ENCODE measurements at places on chromosomes 12 and 14.

DNA sequence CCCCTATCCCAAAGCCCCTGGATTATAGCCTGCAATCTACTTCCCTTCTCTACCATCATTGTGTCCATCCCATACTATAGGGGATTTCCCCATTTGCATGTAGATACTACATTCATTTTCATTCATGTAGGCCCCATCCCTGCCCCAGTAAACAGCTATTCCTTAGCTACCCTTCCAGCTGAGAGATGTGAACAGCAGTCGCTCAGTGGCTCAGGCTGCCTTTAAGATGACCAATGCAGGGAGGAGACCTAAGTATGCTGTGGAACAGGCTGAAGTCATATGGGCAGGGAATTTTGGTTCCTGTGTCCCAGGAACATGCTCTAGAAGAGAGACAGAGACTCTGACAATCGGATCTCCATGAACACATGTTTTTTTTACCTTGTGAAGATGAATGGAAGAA is 481.2 kb upstream of the SYT1 start:
- DNase-seq: no peak
- H3K4me3 ChIP-seq: no peak overlapping the region
- H3K27ac ChIP-seq: no peak overlapping the region
- no peaks in the 10 kb centered on the region for H3K27me3 ChIP-seq
- H3K36me3 ChIP-seq: no peaks in the 10 kb centered on the region

GRCh38 chr14:69046476-69046860 is 67.4 kb upstream of the ACTN1 start:
- peaks cover 4% of the 10 kb centered on the region for H3K4me1 ChIP-seq
- no peaks in the 10 kb centered on the region for H3K36me3 ChIP-seq
- H3K27me3 ChIP-seq: peaks cover 7% of the 10 kb centered on the region

GRCh38 chr12:41288142-41288811 is 100.2 kb downstream of the PDZRN4 start:
- no peak overlapping the region for H3K27ac ChIP-seq
- H3K36me3 ChIP-seq: no peaks in the 10 kb centered on the region
- DNase-seq: no peak
- no peak overlapping the region for H3K4me3 ChIP-seq
- H3K27me3 ChIP-seq: no peaks in the 10 kb centered on the region

GRCh38 chr14:102581193-102581592 is 11.3 kb upstream of the RCOR1 start:
- H3K27me3 ChIP-seq: no peaks in the 10 kb centered on the region
- no peaks in the 10 kb centered on the region for H3K36me3 ChIP-seq
- no peak for DNase-seq
- no peak overlapping the region for H3K4me3 ChIP-seq

DNA sequence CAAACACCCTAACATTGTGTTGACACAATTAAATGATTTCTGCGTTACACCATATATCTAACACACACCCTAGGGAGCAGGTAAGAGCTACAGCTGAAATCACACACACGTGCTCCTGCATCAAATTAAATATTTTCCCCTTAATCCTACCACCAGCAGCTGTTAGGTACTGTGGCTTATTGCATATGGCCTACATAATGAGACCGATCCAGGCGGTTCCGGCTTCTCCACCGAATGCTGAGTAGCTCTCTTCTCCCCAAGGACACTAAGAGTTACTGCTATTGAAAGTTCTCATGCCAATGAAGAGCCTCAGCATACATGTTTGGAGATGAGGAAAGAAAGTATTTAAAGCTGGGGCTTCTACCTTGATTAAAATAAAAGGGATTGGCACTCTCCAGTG is 472.2 kb upstream of the STXBP6 start:
- no peak overlapping the region for H3K27ac ChIP-seq
- DNase-seq: no peak
- no peaks in the 10 kb centered on the region for H3K4me1 ChIP-seq
- no peaks in the 10 kb centered on the region for H3K27me3 ChIP-seq
- H3K36me3 ChIP-seq: no peaks in the 10 kb centered on the region

- H3K27ac ChIP-seq: no peak overlapping the region
- no peak overlapping the region for H3K4me3 ChIP-seq
- no peaks in the 10 kb centered on the region for H3K36me3 ChIP-seq
Measured at GRCh38 chr14:72574715-72575114, 319.2 kb downstream of the DPF3 start.

- H3K4me3 ChIP-seq: no peak overlapping the region
- peaks cover 52% of the 10 kb centered on the region for H3K36me3 ChIP-seq
- no peak for DNase-seq
- H3K4me1 ChIP-seq: peaks cover 2% of the 10 kb centered on the region
Measured at GRCh38 chr12:49026101-49026500, 7.5 kb upstream of the PRKAG1 start.

- H3K27ac ChIP-seq: no peak overlapping the region
- H3K27me3 ChIP-seq: peaks cover 29% of the 10 kb centered on the region
Measured at GRCh38 chr14:64891839-64892375, 12.2 kb upstream of the SPTB start.

DNA sequence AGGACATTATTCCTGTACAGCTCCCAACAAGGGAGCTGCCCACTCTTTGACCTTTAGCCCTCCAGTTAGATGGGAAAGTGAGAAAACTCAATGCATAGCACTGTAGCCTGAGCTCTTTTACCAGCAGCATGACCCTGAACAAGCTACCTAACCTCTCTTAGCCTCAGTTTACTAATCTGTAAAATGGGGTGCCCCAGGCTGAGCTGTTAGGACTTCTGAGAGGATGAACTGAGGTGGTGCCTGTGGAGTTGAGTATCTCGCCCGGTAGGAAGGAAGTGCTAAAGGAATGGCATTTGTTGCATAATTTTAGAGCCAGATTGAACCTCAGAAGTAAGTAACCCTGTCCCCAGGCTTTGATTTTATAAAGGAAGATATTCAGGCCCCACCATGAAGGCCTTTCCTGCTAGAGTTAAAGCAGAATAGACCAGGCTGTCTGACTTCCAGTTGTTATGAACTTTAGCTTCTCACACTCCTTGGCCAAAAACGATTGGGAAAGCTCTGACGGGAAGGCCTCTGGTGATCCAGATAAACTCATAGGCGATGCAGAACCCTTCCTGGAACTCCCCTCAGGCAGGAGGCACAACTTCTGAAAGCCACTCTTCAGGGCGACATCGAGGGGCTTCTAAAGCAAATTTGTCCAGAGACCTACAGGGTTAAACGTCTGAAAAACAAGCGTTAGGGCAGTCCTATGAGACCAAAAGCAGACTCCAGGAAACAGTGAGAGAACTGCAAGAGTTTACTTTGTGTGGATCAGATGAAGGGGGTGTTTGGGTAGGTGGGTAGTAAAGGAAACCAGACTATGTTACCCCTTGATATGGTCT is 2.5 kb upstream of the SERPINA10 start:
- H3K36me3 ChIP-seq: no peaks in the 10 kb centered on the region
- H3K4me3 ChIP-seq: no peak overlapping the region
- no peak overlapping the region for H3K27ac ChIP-seq
- DNase-seq: no peak
- peaks cover 8% of the 10 kb centered on the region for H3K27me3 ChIP-seq

- no peak for DNase-seq
- peaks cover 3% of the 10 kb centered on the region for H3K4me1 ChIP-seq
- no peak overlapping the region for H3K27ac ChIP-seq
Measured at GRCh38 chr12:15289192-15289591, 33.1 kb upstream of the PTPRO start.

- peaks cover 11% of the 10 kb centered on the region for H3K4me1 ChIP-seq
- H3K27ac ChIP-seq: peak overlapping the region; percentile 84
- no peaks in the 10 kb centered on the region for H3K27me3 ChIP-seq
- H3K4me3 ChIP-seq: peak overlapping the region; percentile 81
Measured at GRCh38 chr12:56007564-56008559, 10.8 kb downstream of the SUOX start.

GRCh38 chr12:107847830-107848229 is 73.3 kb downstream of the ASCL4 start:
- no peak for DNase-seq
- H3K4me1 ChIP-seq: peaks cover 3% of the 10 kb centered on the region
- no peaks in the 10 kb centered on the region for H3K36me3 ChIP-seq
- no peak overlapping the region for H3K4me3 ChIP-seq
- no peak overlapping the region for H3K27ac ChIP-seq

DNA sequence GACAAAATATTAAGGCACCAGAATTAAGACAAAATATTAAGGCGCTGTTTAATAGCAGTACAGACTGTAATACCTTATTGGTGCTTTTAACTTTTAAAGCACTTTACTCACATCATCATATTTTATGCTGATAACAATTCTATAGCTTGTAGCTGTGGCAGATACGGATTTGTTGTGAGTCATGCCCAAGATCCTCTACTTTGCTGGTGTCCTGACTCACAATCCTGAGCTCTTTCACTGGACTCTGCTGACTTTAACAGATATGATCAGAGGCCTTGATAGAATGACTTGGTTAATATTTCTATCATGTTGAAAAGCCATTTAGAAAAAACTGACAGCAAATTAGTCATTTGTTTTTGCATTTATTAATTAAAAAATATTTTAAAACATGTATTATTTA is 99.0 kb upstream of the PKP2 start:
- H3K27me3 ChIP-seq: peaks cover 10% of the 10 kb centered on the region
- no peaks in the 10 kb centered on the region for H3K4me1 ChIP-seq
- no peak overlapping the region for H3K4me3 ChIP-seq
- no peaks in the 10 kb centered on the region for H3K36me3 ChIP-seq
- no peak for DNase-seq

- no peaks in the 10 kb centered on the region for H3K27me3 ChIP-seq
- no peak overlapping the region for H3K4me3 ChIP-seq
- no peak for DNase-seq
- peak overlapping the region; percentile 5 for H3K27ac ChIP-seq
- H3K4me1 ChIP-seq: peaks cover 49% of the 10 kb centered on the region
Measured at GRCh38 chr14:52402812-52403526, 88.9 kb downstream of the PTGER2 start.

GRCh38 chr12:51009056-51009440 is 17.1 kb downstream of the SLC11A2 start:
- peaks cover 36% of the 10 kb centered on the region for H3K36me3 ChIP-seq
- no peak overlapping the region for H3K4me3 ChIP-seq
- H3K27ac ChIP-seq: peak overlapping the region; percentile 53
- H3K27me3 ChIP-seq: no peaks in the 10 kb centered on the region
- no peak for DNase-seq

DNA sequence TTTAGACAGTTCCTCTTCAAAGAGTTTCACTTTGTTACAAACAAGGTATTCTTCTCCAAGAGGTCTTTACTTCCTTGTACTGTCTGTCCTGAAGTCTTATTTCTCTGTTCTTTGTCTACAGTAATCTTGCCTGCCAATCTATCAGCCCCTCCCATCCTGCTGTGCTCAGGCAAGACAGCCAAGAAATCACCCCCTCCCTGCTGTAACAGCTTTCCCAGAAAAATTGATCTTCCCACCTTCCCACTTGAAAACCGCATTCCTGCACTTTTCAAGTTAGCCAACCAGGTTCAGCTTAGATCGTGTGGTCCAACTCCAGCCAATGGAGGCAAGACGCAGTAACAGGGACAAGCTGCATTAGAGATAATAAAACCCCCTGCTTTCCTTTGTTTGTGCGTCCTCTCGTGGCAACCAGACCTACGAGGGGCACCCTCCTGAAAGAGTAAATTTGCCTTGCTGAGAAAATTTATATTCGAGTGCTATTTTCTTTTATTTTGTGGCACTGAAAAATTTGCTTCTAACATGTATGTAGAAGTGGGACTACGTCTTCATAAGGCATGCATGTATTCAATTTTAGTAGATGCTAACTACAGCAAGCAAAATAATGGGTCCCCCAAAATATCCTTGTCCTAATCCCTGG is 46.5 kb upstream of the ESR2 start:
- peak overlapping the region; percentile 21 for H3K4me3 ChIP-seq
- H3K27ac ChIP-seq: no peak overlapping the region
- peaks cover 15% of the 10 kb centered on the region for H3K4me1 ChIP-seq
- DNase-seq: no peak
- H3K27me3 ChIP-seq: no peaks in the 10 kb centered on the region

- H3K36me3 ChIP-seq: no peaks in the 10 kb centered on the region
- DNase-seq: no peak
- H3K27me3 ChIP-seq: no peaks in the 10 kb centered on the region
- no peak overlapping the region for H3K4me3 ChIP-seq
- peaks cover 26% of the 10 kb centered on the region for H3K4me1 ChIP-seq
Measured at GRCh38 chr14:68487805-68488590, 304.9 kb downstream of the ZFP36L1 start.

GRCh38 chr12:116381240-116381743 is 103.8 kb upstream of the MED13L start:
- H3K36me3 ChIP-seq: no peaks in the 10 kb centered on the region
- no peak overlapping the region for H3K27ac ChIP-seq
- peaks cover 27% of the 10 kb centered on the region for H3K27me3 ChIP-seq
- no peaks in the 10 kb centered on the region for H3K4me1 ChIP-seq
- DNase-seq: no peak

DNA sequence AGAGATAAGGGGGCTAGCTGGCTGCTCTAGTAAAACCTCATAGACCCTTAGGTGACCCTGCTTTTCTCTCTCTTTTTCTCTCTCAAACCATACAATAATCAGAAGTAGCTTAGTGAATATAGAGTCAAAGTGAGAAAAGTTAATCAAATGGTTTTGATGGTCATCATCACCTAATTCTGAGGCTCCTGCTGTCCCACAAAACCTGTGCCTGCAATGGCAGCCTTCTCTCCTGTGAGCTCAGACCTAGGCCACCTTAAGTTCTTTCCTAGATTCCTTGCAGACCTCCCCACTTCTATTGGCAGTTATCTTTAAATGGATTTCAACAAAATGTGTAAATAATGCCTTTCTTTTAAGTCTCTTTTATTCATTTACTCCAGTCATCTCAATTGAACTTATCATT is 1.5 kb upstream of the RPAP3 start:
- no peak for DNase-seq
- peak overlapping the region; percentile 100 for H3K4me3 ChIP-seq
- H3K36me3 ChIP-seq: peaks cover 17% of the 10 kb centered on the region
- H3K27ac ChIP-seq: no peak overlapping the region
- no peaks in the 10 kb centered on the region for H3K27me3 ChIP-seq
- peaks cover 28% of the 10 kb centered on the region for H3K4me1 ChIP-seq

DNA sequence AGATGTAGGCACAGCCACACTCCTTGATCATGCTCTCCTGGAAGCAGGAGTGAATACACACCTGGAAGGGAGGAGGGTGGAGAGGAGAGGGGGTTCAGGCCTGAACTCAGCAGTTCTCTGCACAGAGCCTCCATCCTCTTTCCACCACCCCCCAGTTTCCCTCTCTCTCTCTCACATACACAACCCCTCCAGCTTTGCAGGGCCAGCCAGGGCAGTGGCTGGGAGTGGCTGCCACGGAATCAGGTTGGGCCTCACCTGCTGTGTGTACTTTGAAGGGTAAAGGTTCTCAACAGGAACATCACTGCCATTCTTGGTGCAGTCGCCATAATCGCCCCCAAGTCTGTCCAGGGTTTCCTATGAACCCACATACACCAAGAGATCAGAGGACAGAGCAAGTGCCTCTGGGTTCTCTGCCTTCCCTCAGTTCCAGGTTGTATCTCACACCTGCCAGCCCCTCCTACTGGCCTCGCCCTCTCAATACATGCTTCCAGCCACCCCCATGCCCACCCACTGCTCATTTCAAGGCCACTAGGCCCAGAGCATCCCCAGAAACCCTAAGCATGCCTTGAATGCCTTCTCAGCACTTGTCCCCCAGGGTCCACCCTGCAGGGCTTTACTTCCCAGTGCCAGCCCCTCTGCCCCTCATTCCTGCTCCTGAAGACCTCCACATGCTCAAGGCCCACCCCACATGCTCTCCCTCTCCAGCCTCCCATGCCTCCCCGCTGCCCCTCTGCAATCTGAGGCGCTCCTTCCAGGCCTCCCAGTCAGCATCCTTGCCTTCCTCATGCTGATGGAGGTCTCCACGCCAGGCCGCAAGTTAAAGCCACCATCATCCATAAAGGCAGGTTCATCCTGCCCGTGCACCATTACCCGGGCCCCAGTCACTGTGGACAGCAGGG is 12.9 kb upstream of the TNFRSF1A start:
- no peak overlapping the region for H3K27ac ChIP-seq
- no peaks in the 10 kb centered on the region for H3K36me3 ChIP-seq

- no peaks in the 10 kb centered on the region for H3K36me3 ChIP-seq
- no peak overlapping the region for H3K4me3 ChIP-seq
- H3K4me1 ChIP-seq: no peaks in the 10 kb centered on the region
- H3K27ac ChIP-seq: no peak overlapping the region
- H3K27me3 ChIP-seq: no peaks in the 10 kb centered on the region
Measured at GRCh38 chr14:34913619-34914018, 38.5 kb upstream of the BAZ1A start.
